ENCODE measurements at places on chromosomes 2 and 18. TPM values are rescaled to one million over a fixed set of nuclear protein-coding genes. Genes with fewer than 3 reads are reported as not detected.

The FSHR gene
- total RNA-seq = not detected

The MROH2A gene
- total RNA-seq = not detected

The CD8B2 gene
- not detected for total RNA-seq

The CCDC141 gene
- total RNA-seq = 2.6 TPM

The NEU2 gene
- total RNA-seq = not detected

The RTP5 gene
- not detected for total RNA-seq

DNA sequence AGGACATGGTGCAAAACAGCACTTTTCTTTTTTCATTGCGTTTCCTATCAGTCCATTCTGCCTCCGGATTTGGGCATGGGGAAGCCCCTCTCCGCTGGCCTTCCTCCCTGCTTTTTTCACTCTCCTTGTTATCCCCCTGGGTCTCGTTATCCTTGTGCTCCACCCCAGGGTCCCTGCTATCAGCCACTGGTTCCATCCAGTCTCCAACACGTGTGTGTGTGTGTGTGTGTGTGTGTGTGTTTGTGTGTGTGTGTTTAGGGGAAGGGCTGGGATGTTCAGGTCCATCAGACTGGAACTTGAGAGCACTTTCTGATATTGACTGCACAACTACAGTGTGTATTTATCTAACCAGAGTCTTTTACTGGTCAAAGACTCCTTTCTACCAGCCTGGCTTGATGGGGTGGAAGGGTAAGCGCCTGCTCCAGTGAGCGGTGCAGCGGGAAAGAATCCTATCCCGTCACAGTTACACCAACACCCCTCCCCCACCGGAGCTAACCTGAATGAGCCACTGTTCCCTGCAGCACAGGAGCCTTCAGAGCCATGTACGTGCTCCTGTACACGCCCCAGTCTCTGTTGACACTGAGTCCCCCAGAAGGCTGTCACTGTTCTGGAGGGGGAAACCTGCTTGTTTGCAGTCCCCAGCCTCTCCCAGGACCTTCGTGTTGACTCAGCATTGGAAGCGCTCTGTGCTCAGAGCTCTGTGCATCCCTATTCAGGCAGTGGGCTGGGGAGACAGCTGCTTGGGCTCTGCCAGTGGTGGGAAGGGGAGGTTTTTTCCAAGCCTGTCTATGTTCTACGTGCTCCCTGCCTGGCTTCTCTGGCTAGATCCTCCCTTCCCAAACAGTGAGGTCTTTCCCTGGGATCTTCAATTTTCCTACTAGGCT, 4.6 kb downstream of the INHA start:
- no peak for DNase-seq

GRCh38 chr2:240205348-240205747, 64.9 kb upstream of the OTOS start:
- peak; percentile 84 for DNase-seq

DNA sequence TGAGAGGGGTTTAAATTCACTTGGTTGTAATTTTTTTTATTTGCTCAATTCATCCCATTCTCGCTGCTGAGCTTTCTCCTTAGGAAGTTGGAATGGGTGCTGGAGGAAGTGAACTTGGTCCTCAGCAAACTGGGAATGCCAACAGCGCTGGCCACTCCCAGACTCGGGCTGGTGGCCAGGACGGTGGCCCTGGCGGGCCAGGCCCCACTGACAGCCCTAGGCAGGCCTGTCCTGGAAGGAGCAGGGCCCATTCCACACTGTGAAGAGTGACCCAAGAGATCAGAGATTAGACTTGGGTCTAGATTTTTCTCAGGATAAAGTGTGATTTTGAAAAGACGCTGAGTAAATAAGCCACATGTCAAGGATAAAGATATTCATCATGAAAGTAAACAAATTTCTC, 132.7 kb downstream of the HDAC4 start:
- DNase-seq = no peak

- peak; percentile 28 for DNase-seq
These were observed 336.5 kb downstream of the TNS1 start for GRCh38 chr2:217666338-217666737.

- DNase-seq = peak; percentile 38
These were observed 146.2 kb upstream of the ITGA4 start for GRCh38 chr2:181310967-181311366.

DNA sequence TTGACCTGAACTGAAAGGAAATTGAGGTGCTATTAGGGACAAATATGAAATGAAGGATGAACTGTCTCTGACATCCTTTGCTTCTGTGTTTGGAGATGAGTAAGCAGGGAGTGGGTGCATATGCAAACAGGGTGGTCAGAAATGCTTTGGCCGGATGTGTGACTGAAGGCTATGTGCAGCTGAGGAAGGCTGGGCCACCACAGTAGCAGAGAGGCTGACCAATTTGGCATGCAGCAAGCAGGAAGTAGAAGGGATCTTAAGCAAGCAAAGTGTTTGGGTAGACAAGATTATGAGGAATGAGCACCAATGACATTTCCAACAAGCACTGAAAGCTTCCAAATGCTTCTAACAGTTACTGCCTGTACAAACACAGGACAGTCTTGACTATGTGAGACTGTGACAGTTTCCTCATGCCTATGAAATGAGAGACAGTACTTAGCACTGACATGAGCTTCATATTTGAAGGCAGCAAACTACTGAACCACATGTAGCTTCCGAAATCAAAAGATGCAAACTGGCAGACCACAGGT, 3.3 kb upstream of the ACTR3 start:
- peak; percentile 56 for DNase-seq

GRCh38 chr2:29628108-29628745, 293.2 kb downstream of the ALK start:
- no peak for DNase-seq

DNA sequence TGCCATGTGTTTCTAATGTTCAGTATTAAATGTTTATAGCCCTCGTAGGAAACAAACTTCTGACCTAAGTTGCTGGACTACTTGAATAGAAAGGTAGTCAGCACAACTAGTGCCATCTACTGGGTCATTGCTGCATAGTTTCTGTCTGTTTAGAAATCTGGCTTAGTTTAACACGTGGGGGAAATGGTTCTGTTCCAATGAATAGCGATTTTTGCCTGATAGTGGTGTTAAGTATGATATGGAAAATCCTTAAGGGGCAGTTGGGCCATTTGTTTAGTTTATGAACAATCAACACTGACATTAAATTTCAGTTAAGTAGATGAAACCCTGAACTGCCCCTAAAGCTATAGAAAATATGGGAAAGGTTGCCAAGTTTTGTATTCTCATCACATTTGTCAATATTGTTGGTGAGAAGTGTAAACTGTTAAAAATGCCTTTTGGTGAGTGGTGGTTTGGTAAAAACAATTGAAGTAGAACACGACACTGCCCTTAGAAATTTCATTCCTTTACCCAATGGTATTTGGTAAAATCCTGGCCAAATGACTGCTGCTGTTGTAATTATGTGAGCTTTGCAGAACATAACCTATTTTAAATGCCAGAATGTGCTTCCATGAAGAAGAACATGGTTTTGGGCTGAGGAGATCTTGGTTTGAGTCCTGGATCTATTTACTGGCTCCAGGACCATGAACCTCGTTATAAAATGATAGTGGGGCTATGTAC, 13.2 kb downstream of the NABP1 start:
- peak; percentile 73 for DNase-seq

DNA sequence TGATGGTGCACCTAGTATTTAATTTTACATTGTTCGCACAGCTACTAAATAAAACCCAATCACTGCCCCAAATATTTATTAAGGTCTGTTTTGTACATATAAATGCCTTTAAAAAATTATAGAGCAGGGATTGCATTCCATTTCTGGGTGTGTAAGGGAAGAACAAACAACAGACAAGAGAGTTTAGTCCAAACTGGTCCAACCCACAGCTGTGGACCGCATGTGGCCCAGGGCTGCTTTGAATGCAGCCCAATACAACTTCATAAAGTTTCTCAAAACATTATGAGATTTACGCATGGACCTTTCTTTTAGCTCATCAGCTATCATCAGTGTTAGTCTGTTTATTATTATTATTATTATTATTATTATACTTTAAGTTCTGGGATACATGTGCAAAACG, 114.8 kb upstream of the LRATD1 start:
- no peak for DNase-seq
